ENCODE measurements at places on chromosomes 6 and 20.

DNA sequence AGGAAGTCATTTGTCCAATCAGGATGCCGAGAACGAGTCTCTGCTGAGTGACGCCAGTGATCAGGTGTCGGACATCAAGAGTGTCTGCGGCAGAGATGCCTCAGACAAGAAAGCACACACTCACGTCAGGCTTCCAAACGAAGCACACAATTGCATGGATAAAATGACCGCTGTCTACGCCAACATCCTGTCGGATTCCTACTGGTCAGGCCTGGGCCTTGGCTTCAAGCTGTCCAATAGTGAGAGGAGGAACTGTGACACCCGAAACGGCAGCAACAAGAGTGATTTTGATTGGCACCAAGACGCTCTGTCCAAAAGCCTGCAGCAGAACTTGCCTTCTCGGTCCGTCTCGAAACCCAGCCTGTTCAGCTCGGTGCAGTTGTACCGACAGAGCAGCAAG, 281.5 kb downstream of the TSHZ2 start:
- no peak for DNase-seq

- DNase-seq = peak; percentile 38
These were observed 551.7 kb upstream of the GJE1 start for GRCh38 chr6:141580988-141581552.

- DNase-seq = peak; percentile 83
These were observed 82.2 kb upstream of the NAA20 start for GRCh38 chr20:19934792-19935491.

GRCh38 chr6:43644940-43645612, at the start of gene RSPH9:
TSS of gene RSPH9 (plus strand) at chr6:43645036. CDS start at chr6:43645099, 63 bp downstream.
- peak; percentile 58 for DNase-seq

- DNase-seq = no peak
These were observed 10.2 kb upstream of the EEF1A2 start for GRCh38 chr20:63509088-63509564.

DNA sequence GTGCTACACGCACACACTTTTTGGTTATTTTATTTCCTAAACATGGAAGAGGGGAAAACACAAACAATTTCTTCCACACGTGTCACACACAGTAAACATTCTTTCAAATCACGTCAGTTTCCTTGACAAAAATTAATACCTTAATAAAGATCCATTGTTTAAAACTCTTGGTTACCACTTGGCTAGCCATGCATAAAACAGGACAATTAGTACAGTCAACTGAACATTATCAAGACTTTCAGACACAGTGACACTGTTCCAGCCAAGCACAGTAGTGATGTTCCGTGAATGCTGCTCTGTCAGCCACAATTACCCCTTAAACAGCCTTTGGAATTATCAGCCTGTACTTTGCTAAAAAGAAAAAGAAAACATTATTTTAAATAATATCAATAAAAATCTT, 50.8 kb downstream of the GMDS start:
- no peak for DNase-seq

- DNase-seq = no peak
These were observed 90.4 kb downstream of the PLEKHG1 start for GRCh38 chr6:150689900-150690590.

DNA sequence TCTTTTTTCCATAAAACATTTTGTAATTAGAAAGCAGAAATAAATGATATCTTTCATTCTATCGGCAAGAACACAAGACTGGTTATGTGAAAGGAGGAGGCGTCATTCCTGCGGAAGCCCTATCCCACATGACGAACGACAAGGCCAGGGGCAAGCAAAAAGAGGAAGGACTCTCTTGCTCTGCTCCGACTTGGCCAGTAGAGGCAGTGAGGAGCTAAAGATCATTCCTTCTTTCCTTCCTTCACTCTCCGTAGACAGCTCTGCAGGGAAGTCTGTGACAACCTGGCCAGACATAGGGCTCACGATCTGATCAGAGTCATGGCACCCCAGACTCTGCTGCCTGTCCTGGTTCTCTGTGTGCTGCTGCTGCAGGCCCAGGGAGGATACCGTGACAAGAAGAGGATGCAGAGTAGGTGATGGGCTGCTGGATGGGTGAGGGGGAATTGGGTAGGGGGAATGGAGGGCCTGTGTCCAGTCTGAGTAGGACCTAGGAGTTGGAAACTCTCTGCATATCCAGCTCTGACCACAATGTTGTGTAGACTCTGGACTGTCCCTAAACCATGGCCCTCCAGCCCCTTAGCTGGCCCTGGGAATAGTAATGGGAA, at the start of gene WFDC10A:
TSS of gene WFDC10A (plus strand) at position 244 of the 605 bp plus-strand sequence. CDS start at position 319, 75 bp downstream.
- peak; percentile 72 for DNase-seq
